ENCODE measurements at places on chromosomes 16 and 17.

GRCh38 chr16:86911437-86911958 is 333.1 kb downstream of the FOXL1 start:
- DNase-seq = no peak

GRCh38 chr17:62724398-62725146 is 83.5 kb downstream of the MARCHF10 start:
- peak; percentile 35 for DNase-seq

- DNase-seq = no peak
Observed at GRCh38 chr16:972316-973002, 1.7 kb upstream of the LMF1 start.

DNA sequence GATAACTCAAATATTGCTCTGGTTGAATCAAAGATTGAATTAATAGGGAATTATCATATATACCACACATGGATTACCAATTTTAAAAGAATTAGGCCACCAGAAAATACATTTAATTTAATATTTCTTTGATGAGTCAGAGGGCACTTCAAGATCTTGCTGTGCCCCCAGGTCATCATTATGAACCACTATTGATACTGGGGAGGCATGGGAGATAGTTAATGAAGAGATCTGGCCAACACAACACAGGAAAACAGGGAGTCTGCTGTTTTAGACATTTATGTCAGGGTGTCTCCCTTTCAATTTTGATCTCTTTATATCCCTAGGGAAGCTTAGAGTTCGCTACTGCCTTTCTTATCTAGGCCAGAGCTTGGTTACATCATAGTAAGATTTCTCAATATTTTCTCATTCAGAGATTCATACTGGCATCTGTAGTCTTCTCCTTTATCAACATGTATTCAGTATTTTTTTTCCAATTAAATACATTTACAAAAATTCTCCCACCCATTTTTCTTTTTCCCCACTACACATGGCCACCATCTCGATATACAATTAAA is 158.3 kb upstream of the ZFHX3 start:
- no peak for DNase-seq

DNA sequence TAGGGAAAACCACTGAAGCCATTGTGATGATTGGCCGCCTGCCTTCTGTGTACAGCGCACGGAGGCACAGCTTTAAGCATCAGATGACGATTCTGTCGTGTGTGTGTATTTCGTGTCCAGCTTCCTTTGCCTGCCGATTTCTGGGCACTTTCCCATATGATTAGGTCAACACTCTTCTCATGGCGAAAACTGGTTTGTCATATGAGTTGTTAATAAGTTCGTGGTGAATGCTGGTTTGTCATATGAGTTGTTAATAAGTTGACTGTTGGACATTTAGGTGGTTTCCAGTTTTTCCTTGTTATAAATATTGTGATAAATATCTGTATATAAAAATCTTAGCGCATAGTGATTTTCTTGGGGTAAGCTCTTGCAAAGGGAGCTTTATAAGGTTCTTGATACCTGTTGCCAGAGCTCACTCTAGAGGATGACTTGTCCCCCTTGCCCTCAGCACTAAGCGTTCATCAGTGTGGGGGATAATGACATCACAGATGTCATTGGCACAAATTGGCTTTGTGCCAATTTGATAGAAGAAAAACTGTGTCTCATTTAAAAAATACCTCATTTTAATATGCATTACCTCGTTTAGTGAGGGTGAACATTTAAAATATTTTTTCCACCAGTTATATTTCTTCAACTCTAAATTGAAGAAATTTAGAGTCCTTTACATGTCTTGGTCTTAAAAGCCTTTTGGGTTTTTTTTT is 40.0 kb downstream of the PGS1 start:
- no peak for DNase-seq

DNA sequence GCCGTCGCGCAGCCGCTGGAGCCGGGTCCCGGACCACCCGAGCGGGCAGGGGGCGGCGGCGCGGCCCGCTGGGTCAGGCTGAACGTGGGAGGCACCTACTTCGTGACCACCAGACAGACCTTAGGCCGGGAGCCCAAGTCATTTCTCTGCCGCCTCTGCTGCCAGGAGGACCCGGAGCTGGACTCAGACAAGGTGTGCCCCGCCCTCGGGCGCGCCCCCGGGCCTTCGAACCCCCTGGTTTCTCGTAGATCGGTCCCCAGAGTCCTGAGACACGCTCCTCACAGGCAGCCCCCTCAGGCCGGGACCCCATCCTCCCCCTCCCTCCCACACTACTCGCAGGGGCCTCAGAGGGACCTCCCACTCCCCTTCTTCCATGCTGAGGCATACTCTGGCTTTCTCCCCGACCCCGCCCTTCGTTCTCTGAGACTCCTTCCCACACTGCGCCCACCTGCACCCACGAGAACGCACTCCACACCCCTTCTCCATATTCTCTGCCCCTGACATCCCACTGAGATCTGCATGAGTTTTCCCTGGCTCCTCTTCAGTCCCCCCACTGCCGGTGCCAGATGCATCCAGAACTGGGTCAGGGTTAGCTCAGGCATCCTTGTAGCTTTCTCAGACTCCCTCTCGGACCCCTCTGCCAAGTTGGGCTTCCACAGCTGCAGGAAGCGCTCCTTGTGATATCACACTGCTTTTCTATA is 523 bp downstream of the KCTD2 start:
- DNase-seq = no peak

DNA sequence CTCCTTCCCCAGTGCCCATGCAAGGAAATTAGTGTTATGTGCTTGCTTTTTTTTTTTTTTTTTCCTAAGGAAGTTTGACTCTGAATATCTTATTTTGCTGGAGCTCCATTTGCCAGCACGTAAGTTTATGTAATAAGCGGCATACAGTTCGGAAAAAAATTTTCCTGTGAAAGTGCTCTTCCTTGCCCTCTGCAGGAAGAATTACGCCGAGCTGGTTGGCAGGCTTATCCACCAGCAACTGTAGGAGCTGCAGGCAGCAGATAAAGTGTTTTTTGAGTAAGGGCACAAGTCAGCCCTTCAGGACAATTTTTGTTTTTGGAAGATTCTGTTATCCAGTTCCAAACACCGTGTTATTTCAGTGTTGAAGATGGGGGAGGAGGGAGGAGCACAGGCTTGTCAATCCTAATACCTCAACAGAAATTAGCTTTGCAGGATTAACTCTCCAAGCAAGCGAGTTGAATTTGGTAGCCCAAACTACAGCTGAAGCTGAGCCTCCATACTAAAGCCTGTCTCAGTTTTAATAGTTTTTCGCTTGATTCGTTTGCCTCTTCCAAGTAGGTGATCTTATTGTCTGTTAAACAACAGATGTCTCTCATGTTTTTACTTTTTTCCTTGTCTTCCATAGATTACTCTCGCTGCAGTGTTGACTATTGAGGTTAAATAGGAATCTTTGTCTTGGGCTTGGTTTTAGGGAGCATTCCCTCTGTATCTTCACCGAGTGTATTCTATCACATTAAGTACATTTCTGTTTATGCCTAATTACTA is 1.1 kb downstream of the SPECC1 start:
- no peak for DNase-seq

DNA sequence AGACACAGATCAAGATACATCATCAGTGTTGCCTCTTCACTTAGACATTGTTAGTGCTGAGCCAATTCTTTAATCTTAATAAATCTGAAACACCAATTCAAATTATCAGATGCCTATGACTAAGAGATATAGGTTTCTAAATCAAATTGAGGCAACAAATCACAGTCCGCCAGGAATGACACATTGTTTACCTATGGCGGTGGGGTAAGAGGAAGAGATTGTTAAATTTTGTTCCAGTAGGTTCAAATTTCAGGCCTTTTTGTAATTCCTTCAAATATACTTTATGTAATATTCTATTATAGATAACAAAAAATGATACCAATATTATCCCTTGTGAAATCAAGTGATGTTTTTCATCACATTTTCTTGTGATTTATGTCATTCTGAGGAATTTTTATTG is 145.9 kb downstream of the CDH8 start:
- DNase-seq = no peak

GRCh38 chr17:79249929-79250521 is 175.4 kb downstream of the ENGASE start:
- DNase-seq = no peak

GRCh38 chr16:12339686-12340085 is 363.2 kb downstream of the SNX29 start:
- no peak for DNase-seq

GRCh38 chr16:54268766-54269165 is 17.8 kb downstream of the IRX3 start:
- no peak for DNase-seq

GRCh38 chr16:85908889-85909589 is 10.1 kb downstream of the IRF8 start:
- no peak for DNase-seq

- DNase-seq = no peak
Observed at GRCh38 chr16:82991966-82992675, 365.4 kb downstream of the CDH13 start.

DNA sequence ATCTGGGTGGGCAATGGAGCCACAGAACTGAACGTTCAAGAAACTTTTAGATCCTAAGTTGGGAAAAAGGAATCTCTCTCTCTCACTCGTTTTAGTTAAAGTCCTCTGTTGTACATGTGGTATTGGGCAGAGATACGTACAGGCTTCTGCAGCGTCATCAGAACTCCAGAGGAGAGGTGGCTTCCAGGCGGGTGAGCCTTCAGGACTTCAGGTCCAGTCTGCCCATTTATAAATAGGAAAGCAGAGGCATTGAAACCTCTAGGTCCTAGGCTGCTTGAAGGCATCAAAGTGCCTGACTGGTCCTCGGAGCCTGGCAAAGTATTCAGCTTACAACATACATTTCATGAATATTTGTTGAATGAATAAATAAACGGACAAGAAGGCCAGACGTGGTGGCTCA is 8.1 kb upstream of the TNFRSF13B start:
- no peak for DNase-seq

DNA sequence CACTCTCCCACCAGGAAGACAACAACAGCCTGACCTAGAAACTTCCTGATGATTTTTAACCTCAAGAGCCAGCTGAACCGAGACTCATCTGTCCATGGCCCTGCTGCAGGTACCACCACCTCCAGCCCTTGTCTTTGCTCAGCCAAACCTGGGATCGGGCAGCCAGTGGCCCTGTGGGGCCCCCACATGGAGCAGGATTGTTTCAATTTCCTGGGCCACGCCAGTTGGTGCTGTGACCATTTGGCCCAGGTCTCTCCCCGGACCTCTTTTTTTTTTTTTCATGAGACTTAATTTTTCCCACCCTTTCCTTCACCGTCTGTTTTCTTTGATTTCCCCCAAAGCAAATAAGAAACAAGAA is 8.3 kb upstream of the HOXB2 start:
- no peak for DNase-seq

DNA sequence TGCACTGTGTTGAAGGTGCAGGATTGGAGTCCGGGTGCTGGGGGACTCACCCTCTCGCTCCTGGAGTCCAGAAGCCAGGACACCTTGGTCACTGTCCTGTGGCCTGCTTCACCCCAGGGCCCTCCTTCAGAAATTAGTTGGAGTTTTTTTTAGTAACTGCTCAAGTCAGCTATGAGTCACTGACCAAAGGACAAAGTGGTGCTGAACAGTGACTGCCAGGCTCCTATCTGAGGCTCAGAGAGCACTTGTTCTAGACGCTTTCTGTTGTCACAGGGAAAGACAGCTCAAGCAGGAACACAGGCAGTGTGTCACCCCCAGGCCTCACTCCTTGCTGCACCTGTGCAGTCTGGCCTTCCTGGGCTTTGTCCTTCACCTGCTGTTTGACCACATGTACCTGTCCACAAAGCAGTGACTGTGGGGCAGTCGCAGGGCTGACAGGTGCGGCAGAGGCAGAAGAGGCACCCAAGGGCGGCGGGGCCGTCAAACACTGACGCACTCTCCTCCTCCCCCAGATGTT is 4.1 kb upstream of the FAAP100 start:
- DNase-seq = no peak

- no peak for DNase-seq
Observed at GRCh38 chr16:68921637-68922036, 78.3 kb downstream of the TANGO6 start.

DNA sequence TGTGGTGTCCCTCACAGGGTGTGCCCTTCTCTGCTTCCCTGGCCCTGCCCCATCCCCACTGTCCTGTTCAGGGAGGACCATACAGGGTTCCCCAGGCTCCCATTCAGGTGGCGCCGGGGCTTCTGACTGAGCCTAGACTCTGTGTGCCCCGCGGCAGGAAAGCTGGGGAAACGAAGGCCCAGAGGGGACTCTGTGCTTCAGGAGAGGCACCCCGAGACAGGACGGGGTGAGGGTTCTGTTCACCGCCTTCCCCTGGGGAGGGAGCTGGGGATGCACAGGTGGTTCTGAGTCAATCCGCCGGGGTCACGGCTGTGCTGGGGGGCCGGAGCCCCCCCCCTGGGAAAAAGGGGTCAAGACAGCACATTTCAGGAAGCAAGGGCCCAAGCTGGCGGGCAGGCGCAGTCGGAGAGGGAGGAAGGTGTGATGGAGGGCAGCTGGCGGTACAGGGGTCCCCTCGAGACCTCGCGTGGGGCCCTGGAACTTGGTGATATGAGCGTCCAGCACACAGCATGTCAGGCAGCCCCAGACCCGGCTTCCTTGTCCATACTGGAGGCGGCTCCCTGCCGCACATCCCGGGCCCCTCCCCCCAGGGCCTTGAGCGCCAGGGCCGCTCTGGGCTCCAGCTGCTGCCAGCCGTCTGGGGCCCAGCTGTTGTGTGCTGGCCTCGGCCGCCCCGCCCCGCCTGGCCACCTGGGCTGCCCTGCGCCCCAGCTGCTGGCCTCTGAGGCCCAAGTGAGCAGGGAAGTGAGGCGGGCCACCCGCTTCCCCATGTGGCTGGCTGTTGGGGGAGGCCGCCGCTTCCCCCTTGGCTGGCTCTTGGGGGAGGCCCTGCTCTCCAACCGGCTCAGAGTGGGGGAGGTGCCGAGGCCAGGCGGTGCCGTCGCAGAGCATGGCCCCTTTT is 5.6 kb upstream of the NOTUM start:
- no peak for DNase-seq

- no peak for DNase-seq
Observed at GRCh38 chr16:4852221-4852872, 5.1 kb downstream of the UBN1 start.

Data from stimulated activated CD8-positive, alpha-beta memory T cell treated with anti-CD3 and anti-CD28 coated beads, Interleukin-4, amount 100 ng/mL, for 1 hour (primary cell).